ENCODE measurements at places on chromosomes 13 and 19.

GRCh38 chr13:42312817-42313431 lies 41.0 kb downstream of the AKAP11 start:
- no peak for DNase-seq

- no peak for DNase-seq
Observed at GRCh38 chr13:73187106-73187505, 128.3 kb downstream of the KLF5 start.

DNA sequence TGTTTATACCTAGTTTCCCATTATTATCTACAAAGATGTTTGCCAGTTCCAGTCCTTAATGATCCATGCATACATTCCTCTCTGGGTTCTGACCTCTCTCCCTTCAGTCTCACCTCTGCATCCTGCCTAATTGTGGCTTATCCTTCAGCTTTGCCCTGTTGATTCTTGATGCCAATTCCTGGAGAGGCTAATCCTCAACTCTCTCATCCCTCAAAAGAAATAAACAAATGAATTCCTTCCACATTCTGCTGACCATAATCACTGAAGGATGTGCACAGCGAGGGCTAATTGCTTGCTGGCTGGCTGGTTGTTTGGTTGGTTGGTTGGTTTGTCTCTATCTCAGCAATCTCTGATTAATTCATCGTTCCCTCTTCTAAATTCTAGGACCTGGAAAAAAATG lies 113.8 kb downstream of the IRS2 start:
- DNase-seq, result no peak

DNA sequence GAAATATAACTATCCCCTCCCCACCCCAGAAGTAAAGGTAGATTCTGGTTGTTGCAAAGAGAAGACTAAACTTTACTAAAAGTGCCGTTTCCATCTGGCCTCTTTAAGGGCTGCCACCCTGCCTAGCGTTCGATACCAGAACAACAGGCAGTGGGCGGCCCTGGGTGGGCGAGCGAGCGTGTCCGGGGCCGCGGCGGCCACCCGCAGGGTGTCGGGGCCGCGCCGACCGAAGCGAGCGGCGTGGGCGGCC lies 2.6 kb downstream of the FGF9 start:
- DNase-seq, result no peak

GRCh38 chr13:109577191-109577700 lies 209.1 kb downstream of the IRS2 start:
- no peak for DNase-seq

DNA sequence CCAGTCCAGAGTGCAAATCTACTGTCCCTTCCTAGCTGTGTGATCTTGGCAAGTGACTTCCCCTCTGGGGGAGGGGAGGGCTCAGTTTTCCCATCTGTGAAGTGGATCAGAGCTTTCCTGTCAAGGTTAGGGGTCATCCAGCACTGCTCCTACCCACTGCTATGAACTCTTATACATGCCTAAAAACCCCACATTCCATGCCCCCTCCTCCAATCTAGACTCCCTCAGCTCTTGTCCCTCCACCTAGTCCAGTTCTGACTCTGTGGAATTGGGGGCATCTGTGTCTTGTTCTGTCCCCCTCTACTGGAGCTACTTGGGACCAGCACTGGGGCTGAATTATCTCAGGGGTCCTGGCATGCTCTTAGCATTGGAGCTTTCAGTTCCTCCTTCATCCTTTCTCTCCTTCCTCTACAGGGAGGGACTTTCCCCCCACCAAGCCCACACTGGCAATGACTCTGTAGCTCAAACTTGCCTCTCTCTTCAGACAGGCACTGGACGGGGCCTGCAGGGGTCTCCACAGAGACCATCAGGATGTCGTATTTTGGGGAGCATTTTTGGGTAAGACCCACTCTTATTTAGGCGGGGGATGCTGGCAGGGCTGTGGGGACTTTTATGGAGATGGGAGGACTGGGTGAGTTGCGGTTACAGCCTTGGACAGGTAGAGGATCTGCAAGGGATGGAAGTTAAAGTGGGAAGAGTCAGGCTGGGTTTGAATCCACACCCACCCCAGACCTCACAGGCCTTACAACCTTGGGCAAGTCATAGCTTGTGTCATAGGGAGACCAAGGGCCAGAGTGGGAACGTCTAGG lies 3.6 kb downstream of the FCHO1 start:
- DNase-seq, result no peak

DNA sequence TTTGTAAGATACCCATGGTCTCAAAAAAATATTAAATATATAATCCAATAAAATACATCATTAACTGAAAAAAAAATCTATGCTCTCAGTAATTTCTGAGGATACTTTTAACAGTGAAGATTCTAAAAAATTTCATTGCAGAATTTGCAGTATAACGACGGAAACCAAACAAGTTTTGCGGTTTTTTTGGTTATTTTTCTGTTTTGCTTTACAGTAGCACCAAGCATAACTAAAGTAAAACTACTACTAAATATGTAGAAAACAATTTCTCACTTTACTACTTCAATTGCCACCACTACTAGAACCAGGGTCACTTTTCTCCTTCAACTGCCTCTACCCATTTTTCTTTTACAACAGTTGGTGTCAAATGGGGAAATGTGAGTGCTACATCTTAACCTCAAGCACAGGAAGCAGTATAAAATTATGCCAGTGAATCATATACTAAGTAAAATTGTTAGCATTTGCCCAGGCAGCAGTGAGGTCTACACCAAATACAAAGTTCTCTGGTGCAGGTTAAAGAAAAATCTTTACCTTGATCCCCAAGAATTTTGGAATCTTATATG lies 24.1 kb downstream of the MICU2 start:
- no peak for DNase-seq

DNA sequence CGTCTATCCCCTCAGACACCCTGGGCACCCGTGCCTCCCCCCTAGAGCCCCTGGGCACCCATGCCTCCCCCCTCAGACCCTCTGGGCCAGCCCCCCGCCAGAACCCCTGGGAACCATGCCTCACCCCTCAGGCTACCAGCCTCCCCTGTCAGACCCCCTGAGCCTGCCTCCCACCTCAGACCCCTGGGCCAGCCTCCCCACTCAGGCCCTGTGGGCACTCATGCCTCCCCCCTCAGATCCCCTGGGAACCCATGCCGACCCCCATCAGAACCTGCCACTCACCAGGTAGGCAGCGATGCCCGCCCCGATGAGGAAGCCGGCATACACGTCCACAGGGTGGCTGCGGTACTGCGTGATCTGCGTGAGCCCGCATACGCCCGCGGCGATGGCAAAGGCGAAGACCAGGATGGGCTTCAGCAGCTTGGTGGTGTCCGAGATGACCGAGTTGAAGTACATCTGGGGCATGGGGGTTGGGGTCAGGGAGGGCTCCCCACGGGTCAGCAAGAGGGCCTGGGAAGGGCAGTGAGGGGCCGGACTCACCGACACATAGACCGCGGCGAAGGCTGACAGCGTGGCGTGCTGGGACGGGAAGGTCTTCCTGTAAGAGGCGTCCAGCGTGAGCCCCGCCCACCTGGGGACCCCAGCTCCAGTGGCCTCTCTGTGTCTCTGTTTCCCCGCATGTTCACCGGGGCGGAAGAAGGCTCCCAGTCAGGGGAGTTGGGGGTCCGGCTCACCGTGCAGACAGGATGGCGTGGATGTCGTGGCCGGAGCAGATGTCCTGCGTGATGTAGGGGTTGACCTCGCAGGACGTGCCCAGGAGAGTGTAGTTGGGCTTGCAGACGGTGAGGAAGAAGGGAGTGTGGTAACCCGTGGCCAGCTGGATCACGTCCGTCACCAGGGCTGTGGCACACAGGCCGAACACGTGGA lies 7.3 kb downstream of the PLPPR3 start:
- no peak for DNase-seq

DNA sequence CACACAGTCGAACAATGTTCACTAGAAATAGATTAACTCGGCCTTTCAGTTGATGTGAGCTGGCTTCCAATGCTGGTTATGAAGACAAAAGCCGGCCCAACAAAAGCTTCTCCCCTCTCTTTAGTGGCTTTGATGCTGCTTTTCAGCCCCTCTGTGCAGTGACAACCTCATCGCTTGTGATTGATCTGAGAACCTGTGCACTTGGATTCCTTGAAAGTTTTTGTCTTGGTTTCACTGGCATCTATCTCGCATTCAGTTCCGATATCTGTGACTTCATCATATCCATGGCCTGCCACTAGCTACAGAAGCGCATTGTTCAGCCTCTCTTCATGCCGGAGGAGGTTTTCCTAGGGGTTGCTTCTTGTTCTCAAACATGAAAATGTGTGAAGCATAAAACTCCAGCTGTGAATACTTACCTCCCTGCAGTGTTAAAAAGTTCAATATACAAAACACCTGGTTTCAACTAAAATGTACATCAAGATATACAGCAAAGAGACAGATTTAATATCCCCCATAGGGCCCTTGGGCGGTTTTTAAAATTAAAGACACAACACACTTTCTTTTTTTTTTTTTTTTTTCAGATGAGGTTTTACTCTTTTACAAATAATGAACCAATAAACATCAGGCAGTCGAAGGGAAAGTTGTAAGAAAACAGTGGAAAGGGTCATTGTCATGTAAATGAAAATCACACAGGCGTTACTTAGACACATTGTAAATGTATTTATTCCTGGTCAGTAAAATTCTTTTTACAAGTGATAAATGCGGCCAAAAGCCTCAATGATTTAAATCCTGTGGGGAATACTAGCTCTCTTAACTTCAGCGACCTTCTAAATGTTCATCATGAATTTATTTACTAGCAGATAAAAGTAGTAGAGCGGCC lies 1252.8 kb downstream of the EFNB2 start:
- no peak for DNase-seq

- no peak for DNase-seq
Observed at GRCh38 chr13:95204231-95204765, 97.0 kb downstream of the ABCC4 start.

DNA sequence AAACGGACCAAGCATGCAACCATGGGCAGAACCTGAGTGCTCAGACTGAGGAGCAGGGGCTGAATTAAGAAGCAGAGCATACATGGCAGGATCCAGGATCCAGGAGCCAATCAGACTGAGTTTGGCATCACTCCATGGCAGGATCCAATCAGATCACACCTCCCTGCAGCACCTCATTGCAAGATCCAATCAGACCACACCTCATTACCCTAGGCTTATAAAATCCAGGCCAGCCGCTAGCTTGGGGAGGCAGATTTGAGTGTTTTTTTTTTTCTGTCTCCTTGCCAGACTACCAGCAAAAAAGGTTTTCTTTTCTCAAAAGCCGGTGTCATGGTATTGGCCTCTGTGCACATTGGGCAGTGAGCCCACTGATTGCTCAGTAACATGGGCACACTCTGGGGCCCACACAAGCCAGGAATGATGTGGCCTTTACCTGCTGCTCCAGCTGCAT lies 127.9 kb upstream of the GJB6 start:
- DNase-seq, result no peak

GRCh38 chr13:76329866-76330580 lies 556.2 kb downstream of the KCTD12 start:
- DNase-seq, result no peak

- no peak for DNase-seq
Observed at GRCh38 chr19:7391218-7391670, 42.5 kb downstream of the ARHGEF18 start.

- no peak for DNase-seq
Observed at GRCh38 chr19:17244618-17245534, 843 bp downstream of the NR2F6 start.

DNA sequence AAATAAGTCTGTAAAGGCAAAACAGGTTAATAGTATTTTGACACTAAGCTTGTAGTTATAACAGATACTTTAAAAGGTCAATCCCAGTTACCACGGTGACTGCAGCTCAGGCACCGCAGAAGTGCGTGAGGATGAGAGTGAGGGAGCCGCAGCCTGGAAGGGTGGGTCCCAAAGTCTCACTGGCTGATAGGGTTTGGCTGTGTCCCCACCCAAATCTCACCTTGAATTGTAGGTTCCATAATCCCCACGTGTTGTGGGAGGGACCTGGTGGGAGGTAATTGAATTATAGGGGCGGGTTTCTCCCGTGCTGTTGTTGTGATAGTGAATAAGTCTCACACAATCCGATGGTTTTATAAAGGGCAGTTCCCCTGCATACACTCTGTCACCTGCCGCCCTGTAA lies 40.0 kb upstream of the GAS6 start:
- no peak for DNase-seq

Data from stimulated activated CD4-positive, alpha-beta T cell treated with anti-CD3 and anti-CD28 coated beads, TNF-alpha, amount 100 ng/mL, for 24 hours (primary cell).